ENCODE measurements at places on chromosomes 3 and 15.
A peak's percentile ranks its signal among the peaks of the same experiment; 100 is the strongest.

DNA sequence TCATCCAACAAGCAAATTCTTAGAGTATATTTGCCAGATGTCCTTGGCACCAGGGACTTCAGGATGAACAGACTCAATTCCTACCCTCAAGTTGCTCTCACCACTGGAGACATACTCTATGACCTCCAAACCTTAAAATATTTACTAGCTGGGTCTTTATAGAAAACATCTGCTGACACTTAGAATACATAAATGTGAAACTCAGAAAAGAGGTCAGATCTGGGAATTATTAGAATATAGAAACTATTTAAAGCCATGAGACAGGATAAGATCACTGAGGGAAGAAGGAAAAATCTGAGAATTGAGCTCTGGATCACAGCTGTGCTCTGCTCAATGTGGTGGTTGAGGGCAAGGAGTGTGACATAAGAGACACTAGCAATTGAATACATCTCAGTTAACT is 695.4 kb upstream of the UBE2E2 start:
- DNase-seq = no peak

- no peak for DNase-seq
These were observed 50.6 kb downstream of the KY start for GRCh38 chr3:134600206-134600605.

- no peak for DNase-seq
These were observed 434.2 kb upstream of the ONECUT1 start for GRCh38 chr15:53224371-53224770.

DNA sequence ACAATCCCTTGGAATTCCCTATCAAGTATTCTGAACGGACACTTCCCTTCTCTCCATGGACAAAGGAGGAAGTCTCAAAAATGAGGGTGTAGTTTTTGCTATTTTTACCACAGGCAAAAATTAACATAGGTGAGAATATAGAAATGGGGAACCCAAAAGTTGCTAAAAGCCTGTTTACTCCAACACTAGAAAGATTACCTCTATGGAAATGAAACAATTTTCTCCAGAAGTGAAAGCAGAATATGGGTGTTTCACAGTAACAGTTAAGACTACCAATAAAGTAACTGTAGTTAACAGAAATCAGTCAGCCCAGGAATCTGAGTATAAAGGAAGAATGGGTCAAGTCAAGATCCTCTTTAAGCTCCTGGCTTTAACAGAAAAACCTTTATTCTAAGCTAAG is 9.3 kb downstream of the TRA2B start:
- no peak for DNase-seq

- no peak for DNase-seq
These were observed 131.6 kb upstream of the RASGRP1 start for GRCh38 chr15:38696109-38696727.

GRCh38 chr3:127572186-127572585 is 18.3 kb downstream of the TPRA1 start:
- no peak for DNase-seq

- DNase-seq = no peak
These were observed 225.5 kb upstream of the CHRM5 start for GRCh38 chr15:33742800-33743199.

DNA sequence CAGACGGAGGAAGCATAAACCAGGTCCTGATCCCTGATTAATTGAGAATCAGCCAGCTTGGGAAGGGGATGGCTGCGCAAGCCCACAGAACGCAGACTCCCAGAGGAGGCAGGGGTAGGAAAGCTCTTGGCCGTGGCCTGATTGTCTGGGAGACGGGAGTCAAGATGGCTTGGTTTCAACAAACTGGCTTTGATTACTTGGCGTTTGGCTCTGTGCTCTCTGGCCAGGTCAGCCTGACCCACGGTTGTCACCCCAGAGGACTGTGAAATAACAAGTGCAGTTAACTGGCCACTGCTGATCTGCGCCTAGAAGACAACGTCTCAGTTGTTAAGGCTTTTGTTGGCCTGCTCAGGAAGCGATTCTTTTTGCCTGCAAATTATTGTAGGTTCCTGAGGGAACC is 387.0 kb upstream of the PROK2 start:
- no peak for DNase-seq

DNA sequence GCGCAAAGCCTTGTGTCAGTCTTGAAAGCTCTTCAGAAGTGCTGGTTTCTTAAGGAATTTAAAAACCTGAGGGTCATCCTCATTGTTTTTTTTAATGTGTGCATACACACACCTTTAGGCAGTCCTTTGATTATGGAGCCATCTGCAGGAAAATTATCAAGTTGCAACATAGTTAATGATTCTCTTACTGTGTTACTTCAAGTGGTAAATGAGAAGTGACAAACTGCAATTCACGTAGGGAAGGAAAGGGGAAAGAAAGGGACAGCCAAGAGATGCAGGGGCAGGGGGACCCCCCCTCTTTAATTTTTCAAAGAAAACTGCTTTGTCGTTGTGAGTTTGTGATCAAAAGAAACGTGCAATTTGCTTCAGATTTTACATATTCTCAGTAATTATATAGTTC is 162.4 kb upstream of the CGNL1 start:
- DNase-seq = peak; percentile 31

- DNase-seq = no peak
These were observed 24.2 kb downstream of the PTH1R start for GRCh38 chr3:46901591-46902187.

DNA sequence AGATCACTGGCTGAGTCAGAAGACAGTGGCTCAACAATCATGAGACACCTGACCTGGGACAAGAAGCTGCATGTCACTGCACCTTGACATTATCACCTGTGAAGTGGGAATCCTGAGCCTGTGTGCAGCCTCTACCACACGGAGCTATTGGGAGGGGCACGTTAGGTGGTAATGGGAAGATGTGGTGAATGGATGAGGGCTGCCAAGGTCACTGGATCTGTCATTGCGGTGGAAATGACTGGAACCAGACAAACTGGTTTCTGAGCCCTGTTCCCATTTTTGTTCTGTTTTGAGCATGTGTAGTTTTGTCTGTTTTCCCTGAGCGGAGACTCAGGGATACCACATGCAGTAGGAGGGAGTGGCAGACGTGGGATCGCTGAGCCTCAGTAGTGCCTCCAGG is 235.5 kb downstream of the OPA1 start:
- DNase-seq = no peak

DNA sequence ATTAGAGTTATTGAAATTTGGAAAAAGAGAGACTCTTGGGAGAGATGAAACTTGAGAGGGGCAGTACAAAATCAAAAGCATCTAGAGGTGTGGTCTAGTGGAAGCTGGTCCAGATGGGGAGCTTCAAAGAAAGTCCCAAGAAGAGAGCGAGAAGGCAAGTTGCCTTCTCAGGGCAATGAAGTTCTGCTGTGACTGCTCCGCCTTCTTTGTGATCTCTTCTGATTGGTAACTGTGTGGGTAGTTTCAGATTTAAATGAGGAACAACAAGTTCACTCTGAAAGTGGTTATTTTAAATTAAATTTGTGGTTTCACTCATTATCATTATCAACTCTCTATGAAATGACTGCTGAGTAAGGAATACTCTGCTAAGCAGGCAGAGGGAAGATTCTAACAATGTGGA is 233.3 kb downstream of the NLGN1 start:
- DNase-seq = no peak

DNA sequence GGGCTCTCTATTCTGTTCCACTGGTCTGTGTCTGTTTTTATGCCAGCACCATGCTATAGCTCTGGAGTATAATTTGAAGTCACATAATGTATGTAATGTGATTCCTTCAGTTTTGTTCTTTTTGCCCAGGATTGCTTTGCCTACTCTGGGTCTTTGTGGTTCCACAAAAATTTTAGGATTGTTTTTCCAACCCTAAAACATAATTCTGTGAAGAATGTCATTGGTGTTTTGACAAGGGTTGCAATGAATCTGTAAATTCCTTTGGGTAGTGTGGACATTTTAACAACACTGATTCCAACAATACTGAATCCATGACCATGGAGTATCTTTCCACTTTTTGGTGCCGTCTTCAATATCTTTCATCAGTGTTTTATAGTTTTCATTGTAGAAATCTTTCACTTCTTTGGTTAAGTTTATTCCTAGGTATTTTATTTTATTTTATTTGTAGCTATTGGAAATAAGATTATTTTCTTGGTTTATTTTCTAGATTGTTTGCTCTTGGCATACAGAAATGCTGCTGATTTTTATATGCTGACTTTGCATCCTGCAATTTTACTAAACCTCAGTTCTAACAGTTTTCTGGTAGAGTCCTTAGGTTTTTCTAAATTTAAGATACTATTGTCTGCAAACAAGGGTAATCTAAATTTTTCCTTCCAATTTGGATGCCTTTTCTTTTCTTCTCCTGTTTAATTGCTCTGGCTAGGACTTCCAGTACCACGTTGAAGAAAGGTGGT is 29.7 kb downstream of the TJP1 start:
- DNase-seq = no peak

GRCh38 chr15:68211656-68212320 is 6.7 kb upstream of the CALML4 start:
- DNase-seq = no peak

DNA sequence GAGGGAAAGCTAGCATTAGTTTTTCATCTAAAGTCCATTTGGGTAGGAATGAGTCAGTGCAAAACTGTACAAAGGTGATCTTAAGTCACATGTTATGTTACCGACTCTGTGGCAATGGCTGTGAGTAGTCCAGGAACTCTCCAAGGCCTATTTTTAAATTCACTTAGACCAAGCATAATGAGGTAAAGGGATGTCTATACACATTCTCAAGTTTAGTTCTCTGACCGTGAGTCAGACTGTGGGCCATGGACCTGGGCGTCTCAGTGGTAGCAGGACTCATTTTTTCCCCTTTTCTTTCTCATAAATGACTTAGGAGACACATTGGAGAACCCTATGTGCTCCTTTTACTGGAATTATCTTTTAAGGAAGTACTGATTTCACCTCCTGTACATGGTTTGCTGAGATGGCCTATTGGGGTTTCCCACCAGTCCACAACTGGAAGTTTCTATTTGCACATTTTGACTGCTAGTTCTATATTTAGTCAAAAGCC is 488.7 kb upstream of the TPRG1 start:
- no peak for DNase-seq

- no peak for DNase-seq
These were observed 323.5 kb upstream of the ROPN1 start for GRCh38 chr3:124315215-124316033.

DNA sequence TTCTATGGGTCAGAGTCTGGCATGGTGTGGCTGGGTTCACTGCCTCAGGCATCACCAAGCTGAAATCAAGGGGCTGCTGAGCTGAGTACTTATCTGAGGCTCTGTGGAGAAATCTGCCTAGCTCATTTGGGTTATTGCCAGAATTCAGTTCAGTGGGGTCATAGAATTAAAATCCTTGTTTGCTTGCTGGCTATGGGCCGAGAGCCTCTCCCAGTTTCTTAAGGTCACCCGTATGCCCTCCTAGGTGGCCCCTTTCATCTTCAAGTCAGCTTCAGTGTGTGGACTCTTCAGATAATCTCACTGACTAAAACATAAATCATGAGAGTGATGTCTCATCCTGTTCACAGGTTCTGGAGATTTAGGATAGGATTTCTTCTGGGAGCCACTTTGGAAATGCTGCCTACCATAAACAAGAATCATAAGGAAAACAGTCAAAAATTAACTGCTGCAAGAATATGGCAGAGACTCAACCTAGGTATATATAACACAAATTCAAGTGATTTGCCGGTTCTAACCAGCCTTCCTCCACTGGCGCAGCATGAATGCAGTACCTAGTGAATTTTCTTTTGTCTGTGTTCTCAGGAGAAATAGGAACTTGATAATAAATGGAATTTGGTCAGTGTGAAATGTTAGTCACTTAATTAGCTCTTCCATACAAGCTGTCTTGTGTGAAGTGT is 5.3 kb downstream of the CP start:
- no peak for DNase-seq

DNA sequence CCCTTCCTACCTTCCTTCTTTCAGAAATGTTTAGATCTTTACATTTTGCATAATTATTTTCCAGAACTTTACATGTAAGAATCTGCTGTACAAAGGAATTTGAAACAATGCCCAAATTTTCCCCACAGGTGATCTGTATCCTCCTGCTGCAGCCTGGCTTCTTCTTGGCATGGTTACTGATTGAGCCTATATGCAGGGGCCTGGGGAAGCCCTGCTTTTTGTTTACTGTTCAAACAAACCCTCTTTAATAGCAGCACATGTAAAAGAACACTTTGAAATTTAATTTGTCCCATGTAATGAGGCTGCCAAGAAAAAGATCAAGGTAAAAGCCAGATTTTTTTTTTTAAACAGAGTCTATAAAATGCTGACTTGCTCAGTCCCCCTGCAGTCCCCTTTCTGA is 432.2 kb downstream of the TUSC7 start:
- DNase-seq = no peak

GRCh38 chr3:152267831-152268554 is 736 bp upstream of the MBNL1 start:
- no peak for DNase-seq

GRCh38 chr3:113897373-113897777 is 50.4 kb upstream of the ZDHHC23 start:
- DNase-seq = no peak

DNA sequence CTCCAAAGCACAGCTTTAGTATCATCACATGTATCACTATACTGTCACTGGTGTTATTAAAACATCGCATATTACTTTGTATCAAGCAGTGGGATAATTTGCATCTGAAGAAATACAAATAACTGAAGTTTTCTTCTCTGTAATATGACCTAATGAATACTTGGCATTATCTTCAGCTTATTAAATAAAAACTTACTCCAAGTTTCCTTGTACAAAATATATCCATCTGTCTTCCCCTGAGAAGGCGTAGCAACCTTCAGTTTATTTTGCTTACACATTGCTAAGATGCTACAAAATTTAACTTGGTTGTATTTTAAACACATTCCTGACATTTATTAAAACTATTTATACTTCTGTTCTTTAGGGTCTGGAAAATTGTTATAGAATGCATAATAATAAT is 13.7 kb downstream of the FGF7 start:
- DNase-seq = no peak

GRCh38 chr15:39454189-39454986 is 126.5 kb upstream of the THBS1 start:
- DNase-seq = no peak

DNA sequence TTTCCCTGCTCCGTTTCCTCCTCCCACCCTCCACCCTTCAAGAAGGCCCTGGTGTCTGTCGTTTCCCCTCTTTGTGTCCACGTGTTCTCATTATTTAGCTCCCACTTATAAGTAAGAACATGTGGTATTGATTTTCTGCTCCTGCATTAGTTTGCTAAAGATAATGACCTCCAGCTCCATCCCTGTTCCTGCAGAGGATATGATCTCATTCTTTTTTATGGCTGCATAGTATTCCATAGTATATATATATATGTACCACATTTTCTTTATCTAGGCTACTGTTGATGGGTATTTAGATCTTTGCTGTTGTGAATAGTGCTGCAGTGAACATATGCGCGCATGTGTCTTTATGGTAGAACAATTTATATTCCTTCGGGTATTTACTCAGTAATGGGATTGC is 4.8 kb downstream of the ST6GAL1 start:
- DNase-seq = no peak

DNA sequence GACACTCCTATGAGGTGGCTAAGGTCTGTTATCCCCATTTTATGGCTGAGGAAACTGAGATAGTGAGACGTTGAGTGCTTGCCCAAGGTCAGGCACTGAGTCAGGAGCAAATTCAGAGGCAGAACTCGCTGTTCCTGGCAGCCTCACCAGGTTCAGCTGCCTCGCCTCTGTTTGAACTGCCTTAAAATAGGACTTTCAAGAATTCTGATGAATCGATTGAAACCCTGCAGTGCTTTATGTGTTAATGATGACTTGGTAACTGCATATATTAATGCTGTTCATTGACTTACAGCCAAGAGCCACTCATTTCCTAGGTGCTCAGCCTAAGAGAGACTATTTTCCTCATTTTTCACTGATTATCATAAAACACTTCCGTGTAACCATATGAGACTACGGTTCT is 79.5 kb upstream of the BHLHE40 start:
- DNase-seq = no peak

All from HFF-Myc (cell line).